ENCODE measurements at places on chromosomes 2 and 18.

GRCh38 chr2:109242654-109243331 is 113.8 kb downstream of the SH3RF3 start:
- DNase-seq: no peak

- no peak for DNase-seq
These were observed 265.5 kb upstream of the KCNJ3 start for GRCh38 chr2:154433010-154433409.

- no peak for DNase-seq
These were observed 169.4 kb upstream of the SIX3 start for GRCh38 chr2:44772131-44772530.

GRCh38 chr2:113977660-113978523 is 88.0 kb downstream of the ACTR3 start:
- no peak for DNase-seq

GRCh38 chr18:57906852-57907251 is 103.7 kb upstream of the ATP8B1 start:
- DNase-seq: no peak

- no peak for DNase-seq
These were observed 129.0 kb upstream of the FOSL2 start for GRCh38 chr2:28263690-28264089.

DNA sequence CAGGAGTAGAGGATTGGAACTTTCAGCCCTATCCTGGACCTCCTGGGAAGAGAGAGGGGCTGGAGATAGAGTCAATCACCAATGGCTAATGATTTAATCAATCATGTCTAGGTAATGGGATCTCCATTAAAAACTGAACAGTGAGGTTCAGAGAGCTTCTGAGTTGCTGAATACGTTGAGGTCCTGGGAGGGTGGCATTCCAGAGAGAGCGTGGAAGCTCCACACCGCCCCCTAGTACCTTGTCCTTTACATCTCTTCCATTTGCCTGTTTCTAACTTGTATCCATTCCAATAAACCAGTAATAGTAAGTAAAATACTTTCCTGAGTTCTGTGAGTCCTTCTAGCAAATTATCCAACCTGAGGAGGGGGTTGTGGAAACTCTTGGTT is 101.7 kb downstream of the B3GNT2 start:
- no peak for DNase-seq

DNA sequence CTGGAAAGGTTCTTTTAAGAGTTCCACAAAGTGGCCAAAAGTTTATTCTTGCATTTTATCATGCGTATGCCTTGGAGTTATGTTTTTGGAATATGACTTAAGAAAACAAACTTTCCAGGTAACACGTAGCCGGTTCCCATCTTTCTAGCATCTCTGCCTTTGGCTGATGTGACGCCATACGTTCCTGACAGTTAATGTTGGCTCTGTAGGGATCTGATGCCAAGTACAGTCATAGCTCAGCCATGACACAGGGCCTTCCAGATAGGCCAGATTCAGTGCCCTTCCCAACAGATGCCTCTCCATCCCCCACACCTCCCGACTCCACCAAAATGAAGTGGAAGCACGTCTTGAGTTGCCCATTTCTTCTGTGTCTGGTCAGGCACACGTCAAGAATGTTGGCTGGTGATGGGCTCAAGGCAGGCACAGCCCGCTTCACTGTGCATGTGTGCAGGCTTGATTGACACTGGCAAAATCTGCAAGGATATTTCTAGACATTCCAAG is 51.0 kb upstream of the THOC1 start:
- DNase-seq: no peak

GRCh38 chr2:236787885-236788284 is 218.3 kb downstream of the ACKR3 start:
- no peak for DNase-seq

DNA sequence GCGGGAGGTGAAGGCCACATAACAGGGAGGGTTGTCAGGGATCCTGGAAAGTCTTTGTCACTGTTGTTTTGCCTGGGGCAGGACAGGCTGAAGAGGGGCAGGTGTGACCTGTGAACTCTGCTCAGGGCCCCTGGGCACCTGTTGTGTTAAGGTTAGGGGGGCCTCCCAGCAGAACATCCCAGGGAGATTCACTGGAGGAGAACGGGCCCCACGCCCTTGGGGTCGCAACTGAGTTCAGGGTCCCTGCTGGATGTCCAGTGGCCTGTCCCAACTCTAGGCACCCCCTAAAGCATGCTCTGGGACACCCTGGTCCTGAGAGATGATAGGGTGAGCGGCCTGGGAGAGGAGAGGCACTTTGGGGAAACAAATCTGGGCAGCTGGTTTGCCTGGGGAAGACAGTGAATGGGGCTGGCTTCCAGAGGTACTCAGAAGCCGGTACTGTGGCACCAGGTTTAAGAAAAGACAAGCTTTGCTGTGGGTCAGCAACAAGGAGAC is 22.9 kb downstream of the GPR35 start:
- DNase-seq: no peak

GRCh38 chr2:170736628-170737027 is 21.5 kb downstream of the SP5 start:
- no peak for DNase-seq

GRCh38 chr18:32284284-32284683 is 94.4 kb downstream of the MEP1B start:
- DNase-seq: no peak

DNA sequence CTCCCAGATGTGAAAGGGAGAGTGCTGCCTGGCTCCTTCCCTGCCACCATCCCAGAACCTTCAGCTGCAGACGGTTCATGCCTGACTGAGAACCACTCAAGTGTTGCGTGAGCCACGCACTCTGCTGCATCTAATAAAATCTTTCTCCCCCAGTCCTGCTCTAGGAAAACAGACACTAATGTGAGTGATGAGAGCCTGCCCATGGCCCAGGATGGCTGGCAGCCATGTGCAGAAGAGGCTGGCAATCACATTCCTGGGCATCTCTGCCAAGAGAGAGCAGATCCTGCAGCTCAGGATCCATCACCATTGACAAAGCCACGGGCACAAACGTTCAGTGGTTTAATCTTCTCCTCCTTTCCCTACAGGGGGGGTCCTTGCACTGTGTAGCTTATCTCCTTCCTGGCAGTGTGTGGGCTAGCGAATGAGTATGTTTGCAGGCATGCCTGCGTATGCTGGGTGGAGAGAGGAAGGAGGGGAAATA is 477.5 kb downstream of the SLC4A3 start:
- no peak for DNase-seq

- DNase-seq: no peak
These were observed 50.8 kb downstream of the TRIB2 start for GRCh38 chr2:12767541-12767940.

DNA sequence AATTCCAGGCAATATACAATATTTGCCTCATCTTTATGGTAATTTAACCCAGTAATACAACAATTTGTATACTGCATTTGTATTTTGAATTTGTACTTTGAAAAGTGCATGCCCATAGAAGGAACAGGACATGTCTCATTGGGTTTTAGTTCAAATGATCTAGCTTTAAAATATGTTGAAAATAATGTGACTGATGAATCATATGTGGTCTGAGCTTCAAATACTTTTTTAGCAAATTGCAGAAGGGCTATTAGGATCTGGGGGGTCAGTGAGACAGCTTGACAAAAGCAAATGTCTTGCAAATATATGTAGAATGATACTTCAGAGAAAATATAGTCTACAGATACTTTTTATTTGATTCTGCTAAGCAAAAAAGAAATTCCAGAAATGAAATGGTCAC is 248.9 kb downstream of the DCC start:
- DNase-seq: no peak

All from stimulated activated CD8-positive, alpha-beta memory T cell treated with anti-CD3 and anti-CD28 coated beads, Interleukin-2, amount 100 ng/mL, for 48 hours (primary cell).